Anterior cingulate cortex (tissue), 58 donors: ENCODE measurements at places on chromosomes 11 and 22.

GRCh38 chr11:84106541-84106940, 820.4 kb upstream of the CCDC90B start:
- DNase-seq = no peak

- DNase-seq = no peak
These were observed 3.4 kb downstream of the DEPDC5 start for GRCh38 chr22:31757265-31757664.

DNA sequence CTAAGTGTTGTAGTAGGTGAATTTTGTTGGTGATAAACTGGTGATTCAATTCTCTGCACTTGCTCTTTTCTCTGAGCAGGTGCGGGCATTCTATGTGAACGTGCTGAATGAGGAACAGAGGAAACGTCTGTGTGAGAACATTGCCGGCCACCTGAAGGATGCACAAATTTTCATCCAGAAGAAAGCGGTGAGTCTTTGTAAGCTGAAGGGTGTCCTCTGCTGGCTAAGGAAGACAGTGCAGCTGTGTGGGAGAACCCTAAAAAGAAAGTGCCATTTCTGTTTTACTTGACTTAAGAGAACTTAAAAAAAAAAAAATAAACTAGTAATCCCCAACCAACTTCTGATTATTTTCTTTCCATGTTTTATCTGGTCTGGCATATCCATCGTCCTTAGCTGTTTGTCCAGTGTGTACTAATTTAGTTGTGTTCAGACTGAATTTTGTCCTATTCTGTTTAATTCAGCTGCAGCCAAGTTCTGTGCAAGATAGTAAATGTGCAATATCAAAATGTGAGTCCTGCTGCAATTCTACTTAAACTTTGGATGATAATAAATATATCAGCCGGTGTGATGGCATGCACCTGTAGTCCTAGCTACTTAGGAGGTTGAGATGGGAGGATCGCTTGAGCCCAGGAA, 29.6 kb downstream of the CAT start:
- no peak for DNase-seq

DNA sequence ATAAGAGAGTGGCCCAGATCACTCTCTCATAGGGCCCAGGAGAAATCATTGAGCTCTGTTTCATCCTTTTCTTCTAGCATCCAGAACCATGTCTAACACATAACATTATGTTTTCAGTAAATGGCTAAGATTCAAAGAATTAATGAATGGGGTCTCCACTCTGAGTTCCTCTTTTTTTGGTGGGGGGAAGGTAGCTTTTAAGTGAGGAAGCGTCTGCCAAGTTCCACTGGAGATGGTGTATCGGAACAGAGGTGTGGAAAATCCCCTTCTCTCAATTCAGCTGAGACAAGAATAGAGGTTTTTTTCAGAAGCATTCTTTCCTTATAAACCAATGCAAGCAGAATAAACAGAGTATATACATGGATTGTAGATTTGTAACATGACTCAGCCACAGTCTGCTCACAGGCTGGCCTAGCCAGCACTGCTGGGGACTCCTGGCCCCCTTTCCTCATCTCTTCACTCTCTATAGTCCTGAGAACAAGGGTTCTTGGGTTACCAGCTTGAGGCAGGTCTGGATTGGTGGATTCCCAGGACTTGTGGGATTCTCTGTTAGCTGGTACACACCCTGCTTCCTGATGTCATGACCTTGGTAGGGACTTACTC, 97.2 kb downstream of the TRAF6 start:
- DNase-seq = no peak

GRCh38 chr11:45324459-45324858, 38.3 kb upstream of the SYT13 start:
- DNase-seq = no peak

DNA sequence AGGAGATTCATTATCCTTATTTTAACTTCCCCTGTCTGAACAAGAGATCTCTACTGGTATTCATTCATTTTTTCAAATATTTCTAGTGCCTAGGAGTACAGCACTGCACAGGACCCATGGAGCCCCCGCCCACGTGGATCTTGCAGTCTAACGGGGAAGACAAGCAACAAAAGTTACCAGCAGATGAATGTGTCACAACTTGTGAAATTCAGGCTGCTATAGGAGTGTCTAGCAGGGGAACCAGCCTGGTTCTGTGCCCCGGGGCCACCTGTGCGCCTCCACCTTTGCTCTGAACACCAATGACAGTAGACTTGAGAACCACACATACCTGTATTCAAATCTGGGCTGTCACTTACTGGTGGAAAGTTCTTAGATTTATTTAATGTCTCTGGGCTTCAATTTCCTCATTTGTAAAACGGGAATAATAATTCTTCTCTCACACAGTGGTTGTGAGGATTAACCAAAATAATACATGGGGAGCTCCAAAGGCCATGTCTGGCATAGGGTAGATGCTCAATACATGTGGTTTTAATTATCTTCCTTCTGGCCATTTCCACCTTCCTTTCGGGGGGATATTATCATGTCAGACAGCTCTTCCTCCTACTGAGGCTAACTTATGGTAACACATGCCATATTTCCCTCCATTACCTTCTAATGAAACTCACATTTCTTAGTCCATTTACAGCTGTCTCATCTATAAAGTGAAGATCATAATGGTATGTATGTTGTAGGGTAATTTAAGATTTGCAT, 17.8 kb downstream of the POU2AF1 start:
- DNase-seq = no peak

DNA sequence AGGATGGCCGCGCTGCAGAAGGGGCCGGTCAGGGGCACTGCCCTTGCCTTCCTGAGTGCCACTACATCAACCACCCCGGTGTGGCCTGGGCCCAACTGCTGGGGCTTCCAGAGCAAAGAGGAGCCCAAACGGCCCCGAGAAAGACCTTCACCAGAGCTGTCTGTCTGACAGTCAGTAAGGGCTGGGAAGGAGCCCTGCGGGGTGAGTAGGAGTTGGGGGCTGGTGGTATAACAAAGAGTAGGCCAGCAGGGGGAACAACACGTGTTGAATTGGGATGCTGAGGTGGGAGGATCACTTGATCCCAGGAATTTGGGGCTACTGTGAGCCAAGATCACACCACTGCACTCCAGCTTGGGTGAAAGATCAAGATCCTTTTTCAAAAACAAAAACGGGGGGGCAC, 3.9 kb downstream of the GSTT4 start:
- DNase-seq = no peak

- DNase-seq = no peak
These were observed 548.0 kb upstream of the LUZP2 start for GRCh38 chr11:23948851-23949250.

DNA sequence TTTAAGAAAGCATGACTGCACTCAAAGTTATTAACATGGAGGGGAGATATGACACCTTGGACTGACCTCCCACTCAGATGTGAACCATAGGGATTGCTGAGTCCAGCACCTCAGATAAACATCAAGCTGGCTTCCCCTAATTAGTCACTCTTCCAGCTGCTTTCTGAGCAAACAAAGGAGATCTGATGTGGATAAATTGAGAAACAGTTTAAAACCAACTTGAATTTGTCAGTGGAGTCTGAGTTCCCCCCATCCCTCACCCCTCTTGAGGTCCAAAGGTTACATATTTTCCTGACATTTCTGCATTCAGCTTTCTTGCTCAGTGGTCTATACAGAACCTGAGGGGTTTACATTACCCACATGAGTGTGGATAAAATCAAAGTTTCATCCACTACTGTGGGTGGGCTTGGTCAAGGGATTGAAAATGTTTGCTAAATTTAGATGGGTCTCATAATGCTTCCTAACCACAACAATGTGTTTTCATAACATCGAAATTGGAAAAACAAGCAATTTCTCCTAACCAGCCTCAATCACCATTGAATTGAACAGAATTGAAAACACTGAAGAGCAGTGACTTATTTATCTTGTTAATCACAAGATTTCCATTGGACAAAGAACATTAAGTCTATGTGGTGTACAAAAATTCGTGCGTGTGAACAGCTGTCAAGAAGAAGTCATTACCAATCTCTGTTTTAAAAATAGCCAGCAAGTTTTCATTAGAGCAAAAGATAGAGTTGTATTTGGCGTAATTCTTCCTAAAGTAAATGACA, 292.3 kb downstream of the METTL15 start:
- DNase-seq = no peak

DNA sequence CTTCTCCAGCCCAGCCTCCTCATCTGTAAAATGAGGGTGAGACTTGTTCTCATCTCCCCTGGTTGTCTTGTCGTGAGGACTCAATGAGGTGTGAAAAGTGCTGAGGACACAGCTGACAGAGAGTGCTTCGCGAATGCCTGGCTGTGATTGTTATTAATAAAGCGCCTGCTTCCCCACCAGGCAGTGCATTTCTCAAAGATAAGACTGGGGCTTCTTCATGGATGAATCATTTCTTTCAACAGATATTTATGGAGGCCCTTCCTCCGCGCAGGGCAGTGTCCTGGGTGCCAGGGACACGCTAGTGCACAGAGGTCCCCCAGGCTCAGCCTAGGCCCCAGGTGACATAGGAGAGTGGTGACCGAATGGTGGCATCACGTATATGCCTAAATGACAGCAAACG, 34.3 kb upstream of the SHISAL1 start:
- DNase-seq = no peak

DNA sequence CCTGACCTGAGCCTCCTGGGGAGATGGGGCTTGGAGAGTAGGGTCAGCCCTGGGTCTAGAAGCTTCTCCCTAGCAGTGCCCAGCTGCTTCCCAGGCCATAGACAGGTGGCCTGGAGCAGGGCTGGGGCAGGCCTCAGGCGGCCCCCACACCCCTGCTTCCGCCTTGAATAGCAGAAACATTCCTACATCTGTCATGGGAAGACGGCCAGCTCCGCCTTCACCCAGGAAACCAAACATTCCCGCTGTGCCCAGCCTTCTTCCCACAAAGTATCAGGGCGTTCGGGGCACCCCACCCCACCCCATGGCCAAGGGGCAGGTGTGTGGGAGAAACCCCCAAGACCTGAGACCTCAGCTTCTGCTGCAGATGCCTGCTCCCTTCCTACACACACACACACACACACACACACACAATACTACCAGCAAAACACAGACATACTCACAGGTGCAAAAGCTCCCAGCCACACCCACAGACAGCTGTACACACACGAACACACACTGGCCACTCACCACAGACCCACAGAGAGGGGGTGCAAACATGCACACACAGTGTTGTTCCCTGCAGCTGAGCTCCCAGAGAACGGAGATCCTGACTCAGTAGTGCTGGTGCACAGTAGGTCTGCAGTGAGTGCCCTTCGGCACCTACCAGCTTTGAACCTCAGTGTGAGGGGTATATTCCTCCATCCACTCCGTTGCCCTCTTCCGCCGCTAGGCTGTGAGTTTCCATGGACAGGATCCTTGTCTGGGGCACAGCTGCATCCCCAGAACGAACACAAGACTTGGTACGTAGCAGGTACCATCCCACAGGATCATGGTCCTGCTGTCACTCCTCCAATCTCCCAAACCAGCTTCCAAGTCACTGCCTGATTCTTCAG, 37.4 kb downstream of the PDGFB start:
- no peak for DNase-seq

- no peak for DNase-seq
These were observed 51.1 kb downstream of the MCM5 start for GRCh38 chr22:35450824-35451569.

DNA sequence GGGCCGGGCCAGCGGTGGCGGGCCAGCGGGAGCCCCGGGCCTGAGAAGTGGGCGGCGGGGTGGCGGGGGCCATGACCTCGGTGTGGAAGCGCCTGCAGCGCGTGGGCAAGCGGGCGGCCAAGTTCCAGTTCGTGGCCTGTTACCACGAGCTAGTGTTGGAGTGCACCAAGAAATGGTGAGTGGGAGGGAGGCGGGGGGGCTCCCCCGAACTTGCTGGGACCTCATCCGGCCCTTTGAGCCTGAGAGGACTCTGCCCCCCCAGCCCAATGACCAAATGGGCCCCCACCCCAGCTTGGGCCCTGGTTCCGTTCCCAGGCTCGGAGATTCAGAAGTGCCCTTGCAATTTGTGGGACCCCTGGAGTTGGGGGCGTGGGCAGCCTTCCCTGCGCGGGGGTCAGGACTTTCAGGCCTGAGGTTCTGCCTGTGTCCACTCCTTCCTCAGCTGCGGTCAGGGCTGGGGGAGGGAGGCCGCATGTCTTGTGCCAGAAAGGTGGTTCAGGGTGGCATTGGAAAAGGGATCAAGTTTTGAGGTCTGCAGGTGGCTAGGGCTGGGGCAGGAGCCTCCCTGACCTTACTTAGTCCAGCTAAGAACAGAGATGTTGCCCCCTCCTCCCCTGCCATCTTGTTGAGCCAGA, 496 bp downstream of the EHBP1L1 start:
- DNase-seq = no peak

DNA sequence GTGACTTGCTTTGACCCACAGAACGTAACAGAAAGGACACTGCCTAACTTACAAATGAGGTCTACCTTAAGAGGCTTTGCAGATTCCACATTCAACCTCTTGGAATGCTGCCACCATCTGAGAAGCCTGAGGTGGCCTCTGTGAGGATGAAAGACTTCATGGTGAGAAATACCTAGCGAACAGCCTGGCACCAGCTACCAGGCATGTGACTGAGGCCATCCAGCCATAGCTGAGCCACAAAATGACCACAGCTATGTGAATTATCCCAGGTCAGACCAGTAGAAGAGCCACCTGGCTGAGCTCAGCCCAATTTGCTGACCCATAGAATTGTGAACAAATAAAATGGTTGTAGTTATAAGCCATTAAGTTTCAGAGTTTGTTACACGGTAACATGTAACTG, 37.5 kb downstream of the PPARA start:
- DNase-seq = no peak

GRCh38 chr11:63616953-63617352, 2.7 kb upstream of the PLAAT3 start:
- DNase-seq = no peak
